ENCODE measurements at places on chromosomes 6 and 20.

GRCh38 chr6:125356884-125357283 is 55.1 kb upstream of the HDDC2 start:
- no peak for DNase-seq

- DNase-seq: peak; percentile 2
Measured at GRCh38 chr6:132391391-132392269, 9.6 kb downstream of the MOXD1 start.

DNA sequence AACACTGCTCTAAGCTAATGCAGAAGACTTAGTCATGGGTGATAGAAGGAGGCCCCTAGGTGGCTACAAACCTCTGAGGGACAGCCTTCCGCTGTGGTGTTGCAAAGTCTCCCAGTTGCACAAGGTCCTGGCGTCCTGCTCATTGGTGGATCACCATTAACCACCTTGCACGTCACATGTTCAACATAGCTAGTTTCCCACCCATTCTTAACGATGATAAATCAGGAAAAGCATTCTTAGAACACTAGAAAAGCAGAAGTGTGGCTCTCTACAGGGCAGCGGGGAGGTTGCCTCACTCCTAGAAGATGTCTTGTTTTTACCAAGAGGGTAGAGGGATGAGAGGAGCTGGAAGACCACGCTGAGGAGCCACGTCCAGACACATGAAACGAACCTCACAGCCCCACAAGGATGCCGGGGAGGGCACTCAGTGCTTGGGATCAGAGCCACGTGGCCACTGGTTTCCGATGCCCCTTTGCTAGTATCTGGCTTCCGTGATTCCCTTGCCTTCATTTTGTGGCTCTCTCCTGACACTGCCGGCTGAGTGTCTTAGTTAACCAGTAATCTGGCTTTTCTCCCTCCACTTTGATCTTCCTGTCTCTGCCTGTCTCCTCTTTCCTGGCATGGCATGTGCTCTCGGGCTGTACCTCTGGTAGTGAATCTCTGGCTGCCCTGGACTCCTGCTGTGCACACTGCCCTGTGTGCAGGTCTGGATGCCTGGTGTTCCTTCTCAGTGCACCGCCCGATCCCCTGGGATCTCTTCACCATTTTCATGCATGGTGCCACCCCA is 91.4 kb upstream of the NEDD9 start:
- DNase-seq: no peak

DNA sequence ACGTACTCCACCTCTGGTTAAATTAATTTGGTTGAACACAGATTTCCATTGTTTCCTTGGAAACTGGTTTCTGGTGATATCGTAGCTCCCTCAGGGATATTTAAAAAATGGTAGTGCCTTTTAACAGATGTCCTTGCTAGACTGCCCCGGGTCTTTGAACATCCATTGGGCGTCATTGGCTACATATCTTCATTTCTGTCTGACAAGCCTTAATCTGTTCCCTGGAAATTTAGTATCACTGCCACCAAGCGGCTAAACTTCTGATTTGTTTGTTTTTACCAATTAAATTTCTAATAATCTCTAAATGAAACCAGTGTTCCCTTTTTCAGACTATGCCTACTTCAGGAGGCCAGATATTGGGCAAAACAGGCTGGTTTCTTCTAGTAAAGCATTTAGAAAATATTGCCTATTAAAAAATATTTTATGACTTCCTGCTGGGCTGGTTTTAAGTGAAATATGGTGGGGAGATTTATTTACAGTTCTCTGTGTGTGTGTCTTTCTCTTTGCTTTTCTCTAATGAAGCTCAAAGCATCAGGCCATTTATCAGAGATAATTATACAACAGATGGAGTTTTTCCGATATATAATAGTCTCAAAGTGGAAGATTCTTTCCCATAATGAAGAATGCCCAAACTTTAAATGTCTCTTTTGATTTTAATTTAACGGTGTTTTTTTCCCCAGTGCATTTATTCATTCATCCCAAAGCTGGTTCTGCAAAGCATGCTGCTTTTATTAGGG is 249.5 kb downstream of the ZFAND3 start:
- DNase-seq: no peak

DNA sequence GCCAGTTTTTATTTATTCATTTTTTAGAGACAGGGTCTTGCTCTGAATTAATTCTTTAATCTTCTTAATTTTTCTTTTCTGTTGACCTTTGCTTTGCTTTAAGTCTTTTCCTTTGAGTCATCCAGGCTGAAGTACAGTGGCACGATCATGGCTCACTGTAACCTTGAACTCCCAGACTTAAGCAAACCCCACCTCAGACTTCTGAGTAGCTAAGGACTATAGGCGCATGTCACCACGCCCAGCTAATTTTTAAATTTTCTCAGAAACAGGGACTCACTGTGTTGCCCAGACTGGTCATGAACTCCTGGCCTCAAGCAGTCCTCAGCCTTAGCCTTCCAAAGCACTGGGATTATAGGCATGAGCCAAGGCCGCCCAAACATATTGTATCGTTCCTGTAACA is 71.3 kb upstream of the GNRH2 start:
- DNase-seq: no peak

DNA sequence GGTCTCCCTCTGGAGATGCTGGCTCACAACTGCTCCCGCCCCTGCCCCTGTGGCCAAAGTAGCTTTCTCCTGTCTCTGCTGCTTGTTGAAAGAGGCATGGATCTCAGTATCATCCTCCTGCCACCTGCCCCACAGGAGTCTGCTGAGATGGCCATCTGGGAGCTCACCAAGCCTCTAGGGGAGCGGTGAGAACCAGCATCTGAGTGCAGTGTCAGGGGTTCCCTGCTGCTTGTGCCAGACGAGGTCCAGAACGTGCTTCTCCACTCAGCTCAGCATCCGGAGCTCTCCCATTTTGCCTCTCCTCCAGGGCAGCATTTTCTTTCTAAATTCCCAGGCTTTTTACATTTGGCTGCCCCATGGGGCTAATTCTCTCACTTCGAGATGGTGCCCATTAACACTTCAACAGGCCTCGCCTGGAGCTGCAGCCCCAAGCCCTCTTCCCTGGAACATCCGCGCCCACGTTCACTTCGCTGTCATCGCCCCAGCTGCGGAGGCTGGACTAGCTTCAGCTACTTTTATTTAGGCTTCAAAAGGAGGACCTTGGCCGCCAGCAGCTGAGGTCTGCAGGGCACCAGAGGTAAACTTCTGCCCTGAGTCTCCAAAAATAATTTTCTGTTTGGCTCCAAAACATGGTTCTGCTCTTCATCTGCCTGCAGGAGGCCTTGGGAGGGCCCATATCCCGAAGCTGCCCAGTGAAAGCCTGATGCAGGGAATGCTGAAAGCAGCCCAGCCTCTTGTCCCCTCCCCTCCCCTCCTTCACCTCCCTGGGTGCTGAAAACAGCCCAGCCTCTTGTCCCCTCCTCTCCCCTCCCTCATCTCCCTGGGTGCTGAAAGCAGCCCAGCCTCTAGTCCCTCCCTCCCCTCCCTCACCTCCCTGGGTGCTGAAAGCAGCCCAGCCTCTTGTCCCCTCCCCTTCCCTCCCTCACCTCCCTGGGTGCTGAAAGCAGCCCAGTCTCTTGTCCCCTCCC is 25.2 kb upstream of the MLN start:
- DNase-seq: no peak

DNA sequence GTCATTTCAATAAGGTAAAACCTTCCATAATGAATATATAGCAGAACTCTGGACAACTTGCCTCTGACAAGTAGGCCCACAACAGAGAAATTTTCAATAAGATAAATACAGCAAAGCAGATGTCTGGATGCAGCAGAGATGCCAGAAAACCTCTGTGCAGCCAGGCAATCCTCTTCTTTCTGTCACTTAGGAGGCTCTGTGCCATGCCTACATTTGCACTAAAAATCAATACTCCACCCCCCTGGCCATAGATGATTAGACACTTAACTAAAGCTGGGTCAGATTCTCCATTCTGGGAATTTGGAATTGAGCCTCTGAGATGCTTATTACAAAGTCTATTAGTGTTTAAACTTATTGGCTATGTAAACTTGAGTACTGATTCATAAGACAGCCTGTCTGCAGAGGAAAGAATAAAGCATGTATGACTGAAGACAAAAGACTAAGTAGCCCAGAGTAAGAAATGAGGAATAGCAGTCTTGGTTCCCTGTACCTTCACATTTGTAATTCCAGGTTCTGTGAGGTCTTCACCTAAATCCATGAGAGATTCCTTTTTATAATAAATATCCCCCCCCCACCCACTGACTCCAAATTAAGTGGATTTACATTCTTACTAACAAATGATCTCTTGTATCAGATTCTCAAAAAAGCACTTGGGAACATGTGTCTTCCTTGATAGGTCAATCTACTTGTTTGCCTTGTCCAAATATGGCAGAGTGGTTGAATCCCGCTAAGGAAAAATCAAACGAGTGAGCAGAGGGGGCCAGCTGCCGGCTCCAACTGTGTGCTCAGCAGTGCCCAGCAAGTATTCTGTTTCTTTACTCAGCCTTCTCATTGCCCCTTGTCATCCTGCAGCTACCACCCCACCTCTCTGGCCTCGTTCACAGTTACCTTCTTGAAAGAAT is 20.4 kb downstream of the MAN1A1 start:
- no peak for DNase-seq

- DNase-seq: no peak
Measured at GRCh38 chr6:167472148-167472547, 147.3 kb downstream of the TTLL2 start.

GRCh38 chr6:4138186-4138585 is 2.8 kb upstream of the ECI2 start:
- DNase-seq: no peak

DNA sequence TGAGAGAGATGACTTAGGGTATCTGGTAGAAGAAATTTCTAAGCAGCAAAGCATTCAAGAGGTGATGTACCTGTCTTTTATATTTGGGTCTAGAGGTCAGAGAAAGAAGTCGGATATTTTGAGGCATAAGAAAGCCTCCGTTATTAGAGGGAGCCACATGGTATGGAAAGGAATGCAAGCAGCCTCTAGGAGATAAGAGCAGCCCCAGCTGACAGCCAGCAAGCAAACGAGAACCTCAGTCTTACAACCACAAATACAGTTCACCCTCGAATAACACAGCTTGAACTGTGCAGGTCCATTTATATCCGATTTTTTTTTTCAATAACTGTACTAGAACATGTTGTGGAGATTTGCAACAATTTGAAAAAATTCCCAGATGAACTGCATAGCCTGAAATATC is 190.7 kb upstream of the VGLL2 start:
- DNase-seq: no peak

DNA sequence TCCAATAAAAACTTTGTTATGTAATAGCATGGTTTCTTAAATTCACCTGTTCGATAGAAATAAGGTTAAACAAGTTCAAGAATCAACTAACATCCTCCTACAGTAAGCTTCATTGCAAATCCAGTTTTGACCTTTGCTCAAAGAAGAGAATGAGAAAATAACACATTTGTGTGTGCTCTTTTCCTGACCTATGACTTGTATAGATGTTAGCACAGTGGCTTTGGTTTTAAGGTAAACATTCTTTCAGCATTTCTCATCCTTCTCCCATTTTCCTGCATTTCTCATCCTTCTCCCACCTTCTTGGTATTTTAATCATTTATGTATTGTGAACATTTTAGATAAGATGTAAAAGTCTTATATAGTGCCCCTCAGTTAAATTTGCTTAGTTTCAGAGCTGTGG is 73.9 kb downstream of the PLCB1 start:
- DNase-seq: no peak

Measured in esophagus squamous epithelium (tissue), 5 donors.